ENCODE measurements at places on chromosomes 4 and X.

GRCh38 chrX:15242899-15243555, 26.9 kb downstream of the ASB9 start:
- peak; percentile 31 for DNase-seq

GRCh38 chrX:150084496-150085229, 146.4 kb upstream of the EOLA2 start:
- DNase-seq, result peak; percentile 33

DNA sequence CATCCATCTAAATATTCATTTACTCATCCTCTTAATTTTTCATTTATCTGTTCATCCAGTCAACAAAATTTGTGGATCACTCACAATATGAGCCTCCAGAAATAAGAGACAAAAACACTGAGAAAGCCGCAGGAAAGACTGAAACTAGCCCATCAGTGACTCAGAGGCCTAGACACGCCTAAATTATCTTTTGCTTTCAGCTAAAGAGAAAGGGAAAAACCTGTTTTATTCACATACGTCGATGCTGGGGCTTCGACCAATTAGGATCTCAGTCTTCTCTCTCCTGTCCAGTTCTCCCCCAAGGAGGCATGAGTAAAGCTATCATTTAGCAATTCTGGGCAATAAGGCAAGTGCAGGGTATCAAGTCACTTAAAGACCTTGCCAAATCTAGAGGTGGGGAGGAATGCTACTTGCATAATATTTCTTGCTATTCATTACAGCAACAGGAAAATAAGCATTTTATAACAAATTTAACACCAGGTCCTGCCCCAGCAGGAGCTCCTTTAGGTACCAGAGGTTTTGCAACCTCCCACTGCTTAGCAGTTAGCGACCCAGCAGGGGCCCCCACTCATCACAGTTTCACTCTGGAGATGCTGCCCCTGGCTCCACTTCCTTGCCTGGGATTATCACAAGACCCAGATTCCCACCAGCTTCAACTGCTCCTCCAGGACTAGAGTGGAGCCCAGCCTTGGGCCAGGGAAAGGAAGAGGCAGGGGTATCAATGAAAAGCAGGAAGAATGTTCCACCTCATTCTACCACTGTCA, 30.1 kb upstream of the TMEM154 start:
- no peak for DNase-seq

- DNase-seq, result no peak
Observed at GRCh38 chr4:7362341-7362740, 72.4 kb downstream of the PSAPL1 start.

- DNase-seq, result peak; percentile 16
Observed at GRCh38 chrX:3124031-3124430, 82.8 kb downstream of the ARSF start.

DNA sequence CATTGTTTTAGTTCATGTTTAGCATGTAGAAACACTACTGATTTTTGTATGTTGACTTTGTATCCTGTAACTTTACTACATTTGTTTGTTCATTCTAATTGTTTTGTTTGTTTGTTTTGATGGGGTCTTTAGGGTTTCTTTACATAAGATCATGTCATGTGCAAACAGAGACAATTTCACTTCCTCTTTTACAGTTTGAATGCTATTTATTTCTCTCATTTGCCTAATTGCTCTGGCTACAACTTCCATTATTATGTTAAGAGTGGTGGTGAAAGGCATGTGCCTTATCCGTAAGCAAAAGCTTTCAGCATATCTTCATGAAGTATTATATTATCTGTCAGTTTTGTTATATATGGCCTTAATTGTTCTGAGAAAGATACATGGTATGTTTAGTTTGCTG, 571.1 kb downstream of the PCDH7 start:
- no peak for DNase-seq

DNA sequence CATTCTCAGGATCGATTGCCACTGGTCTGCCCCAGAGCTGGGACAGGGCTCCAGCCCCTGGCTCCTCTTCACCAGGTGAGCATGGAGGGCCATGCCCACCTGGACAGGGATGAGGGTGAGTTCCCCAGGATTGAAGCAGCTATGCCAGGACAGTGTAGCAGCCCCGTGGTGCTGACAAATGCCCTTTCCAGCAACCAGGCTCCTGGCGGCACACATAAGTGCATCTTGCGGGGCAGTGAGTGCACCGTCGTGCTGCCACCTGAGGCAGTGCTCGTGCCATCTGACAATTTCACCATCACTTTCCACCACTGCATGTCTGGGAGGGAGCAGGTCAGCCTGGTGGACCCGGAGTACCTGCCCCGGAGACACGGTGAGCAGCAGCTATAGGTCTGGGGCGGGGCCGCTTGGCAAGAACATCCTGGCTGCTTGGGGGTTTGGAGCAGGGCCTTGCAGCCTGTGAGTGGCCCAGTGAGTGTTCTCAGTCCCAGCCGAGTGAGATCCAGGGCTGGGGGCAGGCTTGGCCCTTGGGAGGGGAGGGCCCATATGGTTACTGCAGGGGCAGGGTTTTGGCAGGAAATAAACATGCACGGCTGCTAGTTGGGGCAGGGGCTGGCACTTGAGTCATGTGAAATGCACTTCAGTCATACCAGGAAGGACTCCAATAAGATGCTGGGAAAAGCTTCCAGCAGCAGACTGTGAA, 6.1 kb downstream of the IL9R start:
- DNase-seq, result no peak

GRCh38 chr4:54152846-54153600, 53.1 kb downstream of the GSX2 start:
- DNase-seq, result peak; percentile 52
